Activated CD8-positive, alpha-beta memory T cell treated with anti-CD3 and anti-CD28 coated beads for 36 hours (primary cell): ENCODE measurements at places on chromosomes 6 and 20. TPM values are rescaled to one million over a fixed set of nuclear protein-coding genes. Genes with fewer than 3 reads are reported as not detected.

Gene DUSP15
- not detected for total RNA-seq

Gene OOEP
- 0.42 TPM for total RNA-seq

Gene AFDN
- total RNA-seq: 29.6 TPM

Gene NOTCH4
- 1.4 TPM for total RNA-seq

Gene PRPH2
- 0.06 TPM for total RNA-seq

Gene STX16
- total RNA-seq: 67.8 TPM

Gene UBD
- 1.8 TPM for total RNA-seq

Gene BHLHE23
- not detected for total RNA-seq

Gene OR2B6
- not detected for total RNA-seq

Gene PI3
- total RNA-seq: not detected

Gene TMX4
- total RNA-seq: 34.6 TPM

Gene DACT2
- not detected for total RNA-seq

Gene C4A
- total RNA-seq: 3.7 TPM

Gene ADGRF5
- not detected for total RNA-seq

Gene PTPRT
- not detected for total RNA-seq

Gene SLC2A10
- 0.04 TPM for total RNA-seq

Gene HLA-DQB1
- total RNA-seq: 11.6 TPM

Gene CDK19
- total RNA-seq: 10.1 TPM

Gene MMP24
- total RNA-seq: 0.04 TPM

Gene NRN1
- total RNA-seq: 0.86 TPM

Gene DHX35
- total RNA-seq: 17.6 TPM

Gene ANGPT4
- total RNA-seq: not detected

Gene TRIM40
- total RNA-seq: not detected

Gene GNAS-AS1
- total RNA-seq: 1.3 TPM

Gene ECT2L
- total RNA-seq: not detected

Gene GTSF1L
- total RNA-seq: not detected

Gene SPEF1
- total RNA-seq: not detected

Gene MATN4
- total RNA-seq: 0.32 TPM

Gene WFDC10B
- total RNA-seq: not detected

Gene BMP7
- not detected for total RNA-seq

Gene LY6G5C
- 3.5 TPM for total RNA-seq

Gene FAM83C
- not detected for total RNA-seq

Gene ASIP
- not detected for total RNA-seq

Gene RSPO3
- not detected for total RNA-seq

Gene ISM1
- 2.5 TPM for total RNA-seq

Gene PPP1R14C
- total RNA-seq: 1.1 TPM

Gene PPP2R5D
- total RNA-seq: 50.3 TPM

Gene FYN
- 547 TPM for total RNA-seq

Gene ULBP1
- total RNA-seq: 1.1 TPM

Gene FOXQ1
- not detected for total RNA-seq

Gene TINAG
- not detected for total RNA-seq

Gene RCAN2
- total RNA-seq: 0.55 TPM

Gene CPNE5
- 0.36 TPM for total RNA-seq

Gene PBOV1
- total RNA-seq: not detected

Gene WFDC2
- total RNA-seq: not detected

Gene BMP5
- total RNA-seq: not detected

Gene TMEM200A
- total RNA-seq: 0.92 TPM

Gene SLC44A4
- not detected for total RNA-seq

Gene SLC25A27
- total RNA-seq: 1.5 TPM

Gene ANKRD66
- not detected for total RNA-seq

Gene BAK1
- total RNA-seq: 46.3 TPM

Gene ARMH2
- not detected for total RNA-seq

Gene NXT1
- total RNA-seq: 50.2 TPM

Gene KIAA1586
- 16.0 TPM for total RNA-seq

Gene PHACTR3
- not detected for total RNA-seq

Gene MCM8
- total RNA-seq: 37.0 TPM

Gene GFRAL
- not detected for total RNA-seq

Gene ADGB
- total RNA-seq: 0.32 TPM
